Right cardiac atrium (tissue), 5 donors: ENCODE measurements at places on chromosomes 1 and 21. TPM values are rescaled to one million over a fixed set of nuclear protein-coding genes. Genes with fewer than 3 reads are reported as not detected.

TRIM45 gene
- total RNA-seq: 8.9 TPM

CASZ1 gene
- total RNA-seq: 51.0 TPM

RCSD1 gene
- 57.7 TPM for total RNA-seq

CYP4X1 gene
- total RNA-seq: 8.7 TPM
